ENCODE measurements at places on chromosomes 5 and 9. TPM values are rescaled to one million over a fixed set of nuclear protein-coding genes. Genes with fewer than 3 reads are reported as not detected.

MARVELD2 gene
- total RNA-seq: 1.00 TPM

SLC6A19 gene
- 0.09 TPM for total RNA-seq

DNA sequence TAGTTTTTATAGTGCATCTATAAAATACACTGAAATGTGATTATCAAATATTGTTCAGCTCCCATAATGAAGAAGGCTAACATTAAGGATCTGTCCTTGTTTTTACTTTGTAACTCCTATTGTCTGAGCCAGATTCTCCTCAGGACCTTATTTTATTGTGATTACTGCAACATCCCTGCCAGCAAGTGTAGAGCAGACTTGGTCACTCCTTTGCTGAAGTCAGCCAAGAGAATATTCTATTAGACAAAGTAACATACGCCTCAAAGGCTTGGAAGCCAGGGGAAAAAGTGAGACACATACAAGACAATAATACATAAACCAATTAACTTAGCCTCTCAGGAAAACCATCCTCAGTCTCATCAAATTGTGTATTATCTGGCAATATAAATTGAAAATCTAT is 269.6 kb downstream of the ARL15 start:
- DNase-seq: no peak

DNA sequence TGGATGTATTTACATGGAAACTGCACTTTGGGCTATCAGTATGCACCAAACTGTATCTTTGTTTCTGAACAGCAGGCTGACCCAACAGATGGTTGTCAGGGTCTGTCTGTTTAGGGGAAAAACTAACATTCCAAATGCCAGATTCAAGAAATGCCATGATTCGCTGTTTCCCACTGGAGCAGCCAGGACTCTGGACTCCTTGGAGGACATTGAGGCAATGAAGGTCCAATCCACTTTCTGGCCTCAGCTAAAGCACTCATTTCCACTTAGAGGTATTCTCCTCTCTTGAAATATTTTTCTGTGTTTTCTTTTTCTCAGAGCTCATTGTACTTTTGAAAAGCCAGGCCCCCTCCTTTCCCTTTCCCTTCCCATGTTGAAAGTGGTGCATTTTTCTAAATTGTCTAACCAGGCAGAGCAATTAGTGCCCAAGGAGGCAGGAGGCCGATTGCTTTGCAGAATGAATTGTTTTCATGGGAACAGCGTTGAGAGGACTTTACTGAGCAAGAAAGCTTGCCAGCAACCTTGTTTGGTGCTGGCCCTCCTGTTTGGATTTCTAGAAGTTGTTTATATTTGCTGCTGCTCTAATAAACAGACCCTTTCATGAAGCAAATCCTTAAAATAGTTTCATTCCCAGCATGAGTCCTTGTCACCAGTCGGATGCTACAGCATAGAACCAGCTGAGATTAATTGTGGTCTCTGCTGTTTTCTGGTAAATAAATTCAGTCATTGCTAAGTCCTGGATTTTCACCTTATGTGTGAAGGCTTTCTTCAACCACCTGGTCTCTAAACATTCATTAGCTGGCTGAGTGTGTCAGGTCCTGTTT is 132.8 kb upstream of the TAF11L2 start:
- no peak for DNase-seq

TMEM252 gene
- total RNA-seq: not detected

GRCh38 chr5:43068037-43068436 is 27.9 kb upstream of the ANXA2R start:
- DNase-seq: no peak

Measured in posterior vena cava (tissue), 2 donors.